ENCODE measurements at places on chromosomes 7 and 10.

DNA sequence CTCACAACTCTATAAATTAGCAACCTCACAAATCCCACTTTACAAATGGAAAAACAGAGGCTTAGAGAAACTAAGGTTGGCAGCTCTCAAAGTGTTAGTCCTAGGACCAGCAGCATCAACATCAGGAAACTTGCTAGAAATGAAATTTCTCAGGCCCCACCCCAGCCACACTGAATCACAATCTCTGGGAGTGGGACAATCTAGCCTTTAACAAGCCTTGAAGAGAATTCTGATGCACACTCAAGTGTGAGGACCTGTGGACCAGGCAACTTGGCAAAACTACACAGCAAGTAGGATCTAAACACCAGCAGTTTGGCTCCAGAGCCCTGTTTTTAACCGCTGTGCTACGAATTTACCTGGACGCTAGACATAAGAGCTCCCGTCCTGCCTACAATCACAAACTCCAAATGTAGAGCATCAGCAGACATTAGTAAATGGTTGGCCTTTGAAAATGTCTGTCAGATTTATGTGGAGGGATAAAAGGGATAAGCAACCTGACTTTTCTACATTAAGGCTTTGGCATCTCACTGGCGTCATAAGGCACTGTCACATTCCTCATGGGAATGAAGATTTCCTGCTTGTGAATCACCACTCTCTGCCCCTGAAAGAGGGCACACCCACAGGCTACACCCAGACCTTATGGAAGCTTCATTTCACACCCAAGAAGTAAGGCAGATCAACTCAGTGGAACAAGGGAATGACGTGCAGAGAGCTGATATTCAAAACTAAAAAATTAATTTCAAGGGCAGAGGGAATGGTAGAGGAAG lies 34.5 kb downstream of the PPP1R3C start:
- DNase-seq, result no peak

GRCh38 chr7:44373418-44373740 lies 48.0 kb upstream of the CAMK2B start:
- no peak for DNase-seq

- DNase-seq, result no peak
These were observed 216.7 kb downstream of the ADAM12 start for GRCh38 chr10:126171555-126171954.

GRCh38 chr10:116810120-116810500 lies 39.2 kb upstream of the ENO4 start:
- no peak for DNase-seq

DNA sequence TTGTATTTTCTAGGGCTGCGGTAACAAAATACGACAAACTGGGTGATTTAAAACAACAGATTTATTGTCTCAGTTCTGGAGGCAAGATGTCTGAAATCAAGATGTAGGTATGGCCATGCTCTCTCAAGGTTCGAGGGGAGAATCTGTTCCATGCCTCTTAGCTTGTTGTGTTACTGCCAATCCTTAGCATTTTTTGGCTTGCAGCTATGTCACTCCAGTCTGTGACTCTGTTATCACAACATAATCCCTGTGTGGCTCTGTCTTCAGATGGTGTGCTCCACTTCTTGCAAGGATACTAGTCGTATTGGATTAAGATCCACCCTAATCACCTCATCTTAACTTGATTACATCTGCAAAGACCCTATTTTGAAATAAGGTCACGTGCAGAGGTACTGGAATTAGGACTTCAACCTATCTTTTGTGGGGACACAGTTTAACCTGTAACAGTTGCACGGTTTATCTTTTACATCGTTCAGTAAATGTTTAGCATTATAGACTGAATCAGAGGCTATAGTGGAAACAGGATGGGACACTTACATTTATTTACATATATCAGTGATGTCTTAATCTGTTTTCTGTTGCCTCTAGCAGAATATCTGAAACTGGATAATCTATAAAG lies 3.1 kb downstream of the C1GALT1 start:
- DNase-seq, result no peak

DNA sequence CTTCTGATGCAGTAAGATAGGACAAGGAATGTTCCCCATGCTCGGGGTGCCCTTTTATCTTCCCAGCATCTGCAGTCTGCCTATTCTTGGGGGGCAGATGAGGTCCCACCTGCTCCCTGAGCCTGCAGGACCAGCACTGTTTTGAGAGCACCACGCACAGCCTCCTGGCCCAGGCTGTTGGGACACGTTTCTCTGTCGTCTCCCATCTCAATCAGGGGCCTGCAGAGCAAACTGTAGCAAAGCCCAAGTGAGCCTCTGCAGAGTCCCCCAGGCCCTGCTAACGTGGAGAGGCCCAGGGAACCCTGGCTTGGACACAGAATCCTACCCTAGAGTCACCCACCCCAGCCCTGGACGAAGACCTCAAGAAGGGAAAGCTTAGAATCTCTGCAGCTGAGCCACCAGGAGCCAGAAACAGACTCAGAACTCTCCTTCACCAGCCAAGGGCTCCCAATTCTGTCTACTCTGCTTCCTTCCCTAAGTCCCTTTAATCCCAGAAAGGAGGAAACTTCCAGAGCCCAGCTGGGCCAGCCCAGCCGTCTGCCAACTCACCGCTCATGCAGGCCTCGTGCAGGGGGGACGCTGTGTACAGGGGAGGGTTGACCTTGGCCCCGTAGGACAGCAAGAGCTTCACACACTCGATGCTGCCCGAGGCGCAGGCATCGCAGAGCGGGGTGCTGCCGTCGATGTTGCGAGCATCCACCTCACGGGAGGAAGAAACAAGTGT lies 15.6 kb downstream of the ASB13 start:
- DNase-seq, result no peak

DNA sequence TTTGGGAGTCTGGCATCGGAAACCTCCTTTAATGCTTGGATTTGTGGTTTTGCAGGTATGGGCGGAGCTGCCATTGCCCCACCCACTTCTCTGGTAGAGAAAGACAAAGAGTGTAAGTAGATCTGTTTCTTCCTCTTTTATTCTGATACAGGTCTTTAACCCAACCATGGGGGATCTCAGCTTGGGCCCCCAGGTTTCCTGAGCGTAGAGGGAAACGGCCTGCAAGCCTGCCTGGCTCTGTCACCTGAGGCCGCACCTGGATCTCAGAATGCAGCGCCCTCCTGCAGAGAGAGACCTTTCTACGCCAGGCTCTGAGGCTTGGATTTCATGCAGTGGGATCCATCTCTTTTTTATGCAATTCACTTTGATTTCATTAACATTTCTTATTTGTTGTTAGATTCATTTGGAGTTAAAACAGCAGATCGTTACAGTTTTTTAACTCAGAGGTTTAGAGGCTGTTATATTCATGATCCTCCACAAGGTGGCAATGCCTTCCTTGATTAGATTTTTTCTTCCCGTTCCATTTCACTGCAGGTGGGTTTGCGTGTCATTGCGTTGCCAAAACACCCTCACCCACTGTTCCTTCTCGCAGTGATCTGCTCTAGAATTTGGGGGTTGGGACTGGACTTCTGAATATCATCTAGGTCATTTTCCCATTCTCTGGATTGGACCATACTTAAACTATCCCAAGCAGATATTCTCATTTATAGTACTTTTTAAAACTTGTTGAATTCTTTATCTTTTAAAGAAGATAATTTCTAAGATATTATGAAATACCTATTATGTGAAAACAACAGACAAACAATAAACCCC lies 20.0 kb downstream of the RBM17 start:
- no peak for DNase-seq

DNA sequence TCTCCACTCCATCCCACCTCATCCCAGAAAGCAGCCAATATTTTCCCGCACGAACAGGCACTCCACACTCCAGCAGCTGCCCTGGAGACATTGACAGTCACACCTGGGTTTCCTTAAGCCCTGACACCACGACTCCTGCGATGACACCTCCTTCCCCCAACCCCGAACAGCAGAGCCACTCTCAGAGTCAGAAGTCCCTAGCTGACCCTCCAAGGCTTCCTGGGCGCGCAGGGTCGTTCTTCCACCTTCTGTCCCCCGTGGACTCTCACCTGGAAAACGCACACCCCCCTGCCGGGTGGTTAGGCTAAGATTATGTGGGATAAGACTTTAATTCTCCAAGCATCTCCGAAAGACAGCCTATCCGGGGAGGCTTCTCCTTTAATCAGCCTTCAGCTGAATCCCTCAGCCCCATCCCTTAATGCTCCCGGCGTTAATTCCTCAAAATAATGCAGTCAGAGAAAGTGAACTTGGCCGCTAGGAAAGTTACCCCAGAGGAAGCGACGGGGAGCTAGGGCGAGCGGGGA lies 1.1 kb downstream of the DENND11 start:
- DNase-seq, result no peak

DNA sequence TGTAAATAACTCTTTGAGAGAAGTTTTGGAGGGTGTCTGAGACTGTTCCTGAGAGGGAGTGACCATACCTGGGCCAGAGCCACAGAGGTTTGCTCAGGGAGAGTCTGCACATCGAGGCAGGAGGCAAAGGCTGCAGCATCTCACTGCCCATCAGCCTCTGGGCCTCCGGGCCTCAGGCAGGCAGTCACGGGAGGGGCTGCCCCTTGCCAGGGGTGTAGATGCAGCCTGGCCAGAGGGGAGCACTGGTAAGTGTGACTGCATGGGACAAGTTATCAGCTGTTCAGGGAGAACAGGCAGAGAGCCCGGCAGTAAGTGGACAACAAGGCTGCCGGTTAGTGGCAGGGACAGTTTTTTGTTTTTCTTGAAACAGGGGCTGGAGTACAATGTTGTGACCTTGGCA lies 55.9 kb downstream of the ZNF467 start:
- no peak for DNase-seq

- no peak for DNase-seq
These were observed 4.6 kb downstream of the HMX3 start for GRCh38 chr10:123140164-123140982.

- no peak for DNase-seq
These were observed 347.1 kb upstream of the NRP1 start for GRCh38 chr10:33681595-33681994.

DNA sequence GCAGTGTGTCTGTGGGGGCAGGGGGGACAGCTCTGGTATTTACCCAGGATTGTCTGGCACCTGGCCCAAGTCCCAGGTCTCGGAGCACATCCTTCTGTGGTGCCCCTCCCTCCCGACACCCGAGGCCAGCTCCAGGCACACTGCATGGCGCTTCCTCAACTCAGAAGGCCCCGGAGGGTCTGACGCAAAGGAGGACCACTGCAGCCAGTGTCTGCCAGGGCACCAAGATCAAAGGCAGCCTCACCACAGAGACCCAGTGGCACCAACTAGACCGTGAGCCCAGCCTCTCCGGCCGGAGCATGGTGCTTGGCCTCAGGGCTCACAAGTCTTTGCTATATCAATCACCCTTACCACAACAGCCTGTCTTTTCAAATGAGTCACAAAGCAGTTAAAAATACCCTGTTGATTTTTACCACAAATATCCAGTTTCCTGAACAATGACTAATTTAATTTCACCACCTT lies 99.3 kb upstream of the DDC start:
- no peak for DNase-seq

DNA sequence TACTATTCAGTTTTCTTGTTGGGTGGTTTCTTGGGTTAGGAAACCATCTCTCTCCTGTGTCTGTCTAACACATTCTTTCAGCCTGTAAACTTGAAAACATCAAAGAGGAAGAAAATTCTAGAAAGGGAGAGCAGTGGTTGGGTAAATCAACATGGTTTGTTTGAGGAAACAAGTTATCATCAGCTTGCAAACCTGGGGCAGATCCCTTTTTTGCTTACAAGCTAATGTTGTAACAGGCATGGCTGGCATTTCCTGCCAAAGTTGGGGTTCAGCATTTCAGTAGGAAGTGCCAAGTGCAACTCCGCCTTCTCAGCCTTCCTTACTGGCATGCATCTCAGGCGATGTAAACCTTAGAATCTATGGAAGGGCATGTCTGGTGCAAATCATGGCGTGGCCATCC lies 112.6 kb downstream of the EEPD1 start:
- DNase-seq, result no peak

DNA sequence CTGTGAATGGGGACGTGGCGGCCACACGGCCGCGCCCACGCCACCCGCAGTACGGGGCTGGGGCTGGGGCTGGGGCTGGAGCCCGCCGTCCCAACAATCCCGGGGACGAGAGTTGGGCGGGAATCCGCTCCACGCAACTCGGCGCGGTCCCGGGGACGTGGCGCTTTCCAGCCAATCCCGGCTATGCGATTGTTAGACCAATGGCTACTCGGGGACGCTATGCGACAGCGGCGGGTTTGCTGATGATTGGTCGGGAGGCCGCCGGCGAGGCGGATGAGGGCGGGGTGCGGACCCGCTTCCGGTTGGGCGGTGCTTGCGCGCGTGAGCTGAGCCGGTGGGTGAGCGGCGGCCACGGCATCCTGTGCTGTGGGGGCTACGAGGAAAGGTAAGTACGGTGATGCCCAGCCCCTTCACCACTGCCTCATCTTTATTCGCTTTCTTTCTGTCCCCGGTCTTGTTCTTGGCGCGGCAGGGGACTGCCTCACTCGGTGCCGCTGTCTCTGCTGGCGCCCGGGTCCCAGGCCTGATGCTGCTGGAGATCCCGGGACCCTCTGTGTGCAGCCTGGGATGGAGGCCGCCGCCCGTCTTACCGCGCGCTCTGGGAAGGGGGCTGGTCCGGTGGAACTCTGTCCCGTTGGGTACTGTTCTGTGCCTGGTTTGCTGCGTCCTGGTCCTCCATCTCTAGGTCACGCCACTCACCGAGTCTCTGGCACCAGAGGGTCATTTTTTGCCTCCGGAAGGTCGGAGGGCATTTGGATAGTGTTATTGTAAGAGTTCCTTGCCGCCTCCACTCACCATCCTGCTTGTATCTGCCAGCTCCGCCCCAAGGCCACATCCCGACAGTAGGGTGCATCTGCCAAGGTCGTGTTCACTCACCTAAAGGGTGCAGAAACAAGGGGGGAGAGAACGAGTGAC lies at the start of gene CALU:
Gene CALU (plus strand): TSS at position 312 of the 915 bp plus-strand sequence. CDS start 9,225 bp downstream, outside the sequence.
- DNase-seq, result peak; percentile 69

DNA sequence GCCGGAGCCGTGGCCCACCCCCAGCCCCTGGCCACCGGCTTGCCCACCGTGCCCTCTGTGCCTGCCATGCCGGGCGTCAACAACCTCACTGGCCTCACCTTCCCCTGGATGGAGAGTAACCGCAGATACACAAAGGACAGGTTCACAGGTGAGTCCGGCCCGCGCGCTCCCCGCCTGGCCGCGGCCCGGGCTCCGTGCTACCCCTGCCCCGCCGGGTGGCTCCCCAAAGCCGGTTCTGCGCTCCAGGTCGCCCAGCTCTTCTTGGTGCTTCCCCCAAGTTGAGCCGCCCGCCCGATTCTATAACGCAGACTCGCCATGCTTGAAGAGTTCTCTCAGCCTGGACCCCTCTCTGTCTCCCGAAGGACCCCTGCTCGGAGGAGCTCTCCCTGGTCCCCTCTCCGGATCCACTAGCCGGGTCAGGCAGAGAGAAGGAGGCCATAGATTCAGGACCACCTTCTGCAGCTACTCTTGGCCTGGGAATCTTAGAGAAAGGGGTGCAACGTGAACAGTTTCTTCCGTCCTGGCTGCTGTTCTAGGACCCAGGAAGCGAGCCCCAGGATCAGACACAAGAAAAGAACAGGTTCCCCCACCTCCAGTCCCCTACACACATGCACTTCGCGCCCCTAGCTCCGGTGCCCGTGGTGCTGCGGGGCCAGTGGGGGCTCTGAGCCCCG lies 999 bp downstream of the TLX1 start:
- DNase-seq, result no peak

- DNase-seq, result no peak
These were observed 106.0 kb downstream of the CXCL12 start for GRCh38 chr10:44278837-44279324.
